Endothelial cell of umbilical vein (primary cell): ENCODE measurements at places on chromosomes 12 and 14. TPM values are rescaled to one million over a fixed set of nuclear protein-coding genes. Genes with fewer than 3 reads are reported as not detected.
A peak's percentile ranks its signal among the peaks of the same experiment; 100 is the strongest.

ABCC9 gene
- polyA plus RNA-seq: under 0.01 TPM in 1 of 2 replicates, not detected in the other

SLCO1B1 gene
- not detected in 2 replicates for polyA plus RNA-seq

DNA sequence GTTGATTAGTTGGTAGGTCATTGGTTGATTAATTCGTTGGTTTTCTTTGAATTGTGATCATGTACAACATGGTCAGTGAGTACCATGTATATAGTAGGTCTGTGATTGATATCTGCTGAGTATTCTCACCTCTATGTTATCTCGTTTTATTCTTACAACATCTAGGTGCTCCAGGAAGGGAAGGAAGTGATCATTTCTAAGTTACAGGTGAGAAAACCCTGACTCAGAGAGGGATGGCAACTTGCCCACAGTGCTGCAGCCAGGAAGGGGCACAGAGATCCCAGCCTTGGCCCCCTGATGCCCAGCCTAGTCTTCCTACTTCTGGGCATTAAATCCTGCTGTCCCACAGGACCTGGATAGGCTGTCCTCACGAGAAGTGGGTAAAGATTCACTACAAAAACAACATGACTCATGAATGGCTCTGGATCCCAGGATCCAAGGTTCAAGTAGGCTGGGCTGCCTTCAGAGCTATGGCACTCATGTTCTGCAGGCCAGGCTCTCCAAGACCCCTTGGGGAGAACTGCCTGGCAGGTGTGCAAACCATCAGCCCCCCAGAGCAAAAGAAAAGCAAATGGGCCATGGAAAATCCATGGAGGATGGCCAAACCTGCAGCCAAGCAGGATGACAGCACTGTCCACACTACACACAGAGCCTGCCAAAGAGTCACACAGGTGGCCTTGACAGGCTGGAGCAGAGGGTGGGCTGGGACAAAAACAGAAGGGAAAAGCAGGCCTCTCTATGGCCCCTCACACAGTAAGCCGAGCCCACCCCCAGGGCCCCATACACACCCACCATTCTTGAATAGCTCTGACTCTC lies 146.2 kb downstream of the BCL11B start:
- no peaks in the 10 kb centered on the region for H3K27me3 ChIP-seq
- no peak for DNase-seq
- no peak overlapping the region for H3K27ac ChIP-seq
- no peaks in the 10 kb centered on the region for H3K36me3 ChIP-seq
- H3K4me3 ChIP-seq: no peak overlapping the region

GRCh38 chr14:71244341-71244740 lies 337.1 kb downstream of the PCNX1 start:
- H3K27ac ChIP-seq: no peak overlapping the region
- H3K27me3 ChIP-seq: no peaks in the 10 kb centered on the region
- no peaks in the 10 kb centered on the region for H3K36me3 ChIP-seq
- no peak for DNase-seq
- H3K4me3 ChIP-seq: no peak overlapping the region

DBX2 gene
- polyA plus RNA-seq: not detected in 2 replicates

TPPP2 gene
- polyA plus RNA-seq: not detected in 2 replicates

DNA sequence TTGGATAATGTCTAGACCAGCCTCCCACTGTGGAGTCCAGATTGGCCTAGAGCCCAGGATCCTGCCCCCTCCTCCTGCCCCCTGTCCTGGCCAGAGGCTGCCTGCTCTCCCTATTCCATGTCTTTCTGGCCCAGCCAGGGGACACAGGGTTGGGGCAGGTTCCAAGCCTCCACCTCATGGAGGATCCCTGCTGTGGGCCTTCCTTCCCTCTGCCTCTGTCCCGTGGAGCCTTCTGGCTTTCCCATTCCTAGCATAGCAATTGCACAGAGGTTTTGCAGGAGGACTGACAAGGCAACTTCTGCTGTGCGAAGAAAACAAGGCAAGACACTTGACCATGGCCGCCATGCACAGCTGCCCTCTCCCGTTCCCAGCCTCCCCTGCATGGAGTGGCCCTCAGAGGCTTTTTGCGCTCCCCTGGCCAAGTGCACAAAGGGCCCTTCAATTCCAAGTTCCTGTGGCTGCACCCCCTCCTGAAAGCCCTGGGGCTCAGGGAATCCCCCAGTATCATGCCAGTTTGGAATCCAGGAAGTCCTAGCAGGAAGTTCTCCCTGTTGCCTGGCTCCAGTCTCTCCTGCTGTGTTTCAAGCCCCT lies 42.1 kb downstream of the KRT80 start:
- H3K4me3 ChIP-seq: no peak overlapping the region
- no peak overlapping the region for H3K27ac ChIP-seq
- H3K4me1 ChIP-seq: peaks cover 25% of the 10 kb centered on the region
- DNase-seq: no peak
- H3K27me3 ChIP-seq: no peaks in the 10 kb centered on the region
- no peaks in the 10 kb centered on the region for H3K36me3 ChIP-seq

MYO1H gene
- polyA plus RNA-seq: not detected in 2 replicates

GRCh38 chr12:69966409-69966808 lies 141.4 kb downstream of the MYRFL start:
- H3K27ac ChIP-seq: no peak overlapping the region
- no peak for DNase-seq
- H3K4me3 ChIP-seq: no peak overlapping the region
- no peaks in the 10 kb centered on the region for H3K4me1 ChIP-seq
- peaks cover 5% of the 10 kb centered on the region for H3K27me3 ChIP-seq

DNA sequence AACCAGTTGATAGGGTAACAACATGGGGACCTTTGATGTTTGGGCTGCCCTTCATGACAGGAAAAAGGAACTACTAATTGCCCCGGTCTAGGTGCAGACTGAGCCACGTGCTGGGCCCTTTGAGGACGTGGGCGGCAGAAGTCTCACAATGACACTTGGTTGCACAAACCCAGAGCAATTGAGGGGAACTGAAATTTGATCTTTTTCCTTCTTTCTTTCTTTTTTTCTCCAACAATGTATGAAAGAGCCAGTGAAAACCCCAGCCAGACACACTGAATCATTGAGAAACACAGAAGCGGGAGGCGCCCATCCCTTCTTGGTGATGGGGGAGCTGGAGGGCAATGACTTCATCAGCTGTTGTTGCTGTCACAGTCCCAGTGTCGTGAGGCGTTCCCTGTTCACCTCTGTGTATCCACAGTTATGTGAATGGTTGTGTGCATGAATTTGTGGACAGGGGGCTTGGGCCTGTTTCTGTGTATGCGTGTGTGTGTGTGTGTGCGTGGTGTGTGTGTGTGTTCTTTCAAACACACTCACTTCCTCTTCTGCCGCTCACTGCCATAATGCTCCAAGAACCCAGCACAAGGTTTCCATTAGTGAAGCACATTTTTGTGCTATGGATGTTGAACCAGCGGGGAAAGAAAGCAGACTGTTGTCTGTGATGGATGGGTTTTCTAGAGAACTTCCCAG lies 137.5 kb upstream of the CCND2 start:
- H3K36me3 ChIP-seq: no peaks in the 10 kb centered on the region
- no peaks in the 10 kb centered on the region for H3K4me1 ChIP-seq
- DNase-seq: no peak

TMTC2 gene
- 3.4 and 4.1 TPM in 2 replicates for polyA plus RNA-seq

SLC17A8 gene
- not detected in 2 replicates for polyA plus RNA-seq

- no peaks in the 10 kb centered on the region for H3K4me1 ChIP-seq
- no peaks in the 10 kb centered on the region for H3K36me3 ChIP-seq
- no peak for DNase-seq
- H3K4me3 ChIP-seq: no peak overlapping the region
Observed at GRCh38 chr12:125512541-125513298, 447.5 kb downstream of the AACS start.

LHX5 gene
- polyA plus RNA-seq: not detected in 2 replicates

- H3K27me3 ChIP-seq: no peaks in the 10 kb centered on the region
- H3K27ac ChIP-seq: no peak overlapping the region
- no peaks in the 10 kb centered on the region for H3K4me1 ChIP-seq
- DNase-seq: no peak
- H3K36me3 ChIP-seq: peaks cover 3% of the 10 kb centered on the region
Observed at GRCh38 chr12:124968656-124969055, 20.3 kb downstream of the DHX37 start.

GRCh38 chr14:49105956-49106355 lies 480.2 kb downstream of the RPS29 start:
- H3K4me1 ChIP-seq: no peaks in the 10 kb centered on the region
- H3K27ac ChIP-seq: no peak overlapping the region
- H3K27me3 ChIP-seq: no peaks in the 10 kb centered on the region
- no peak overlapping the region for H3K4me3 ChIP-seq
- H3K36me3 ChIP-seq: no peaks in the 10 kb centered on the region
- no peak for DNase-seq

NFATC4 gene
- 79.5 and 94.8 TPM in 2 replicates for polyA plus RNA-seq

DNA sequence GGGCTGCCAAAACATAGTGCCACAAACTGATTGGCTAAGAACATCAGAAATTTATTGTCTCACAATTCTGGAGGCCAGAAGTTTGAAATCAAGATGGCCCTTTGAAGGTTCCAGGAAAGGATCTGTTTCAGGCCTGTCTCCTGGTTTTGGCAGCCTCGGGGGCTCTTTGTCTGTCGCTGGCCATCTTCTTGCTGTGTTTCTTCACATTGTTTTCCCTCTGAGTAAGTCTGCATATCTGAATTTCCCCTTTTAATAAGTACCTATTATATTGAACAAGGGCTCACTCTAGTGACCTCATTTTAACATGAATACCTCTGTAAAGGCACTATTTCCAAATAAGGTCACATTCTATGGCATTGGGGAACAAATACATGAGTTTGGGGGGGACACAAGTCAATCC lies 467.1 kb upstream of the MGAT4C start:
- H3K4me1 ChIP-seq: peaks cover 8% of the 10 kb centered on the region
- H3K27ac ChIP-seq: no peak overlapping the region
- H3K36me3 ChIP-seq: no peaks in the 10 kb centered on the region
- no peak for DNase-seq
- no peaks in the 10 kb centered on the region for H3K27me3 ChIP-seq

DNA sequence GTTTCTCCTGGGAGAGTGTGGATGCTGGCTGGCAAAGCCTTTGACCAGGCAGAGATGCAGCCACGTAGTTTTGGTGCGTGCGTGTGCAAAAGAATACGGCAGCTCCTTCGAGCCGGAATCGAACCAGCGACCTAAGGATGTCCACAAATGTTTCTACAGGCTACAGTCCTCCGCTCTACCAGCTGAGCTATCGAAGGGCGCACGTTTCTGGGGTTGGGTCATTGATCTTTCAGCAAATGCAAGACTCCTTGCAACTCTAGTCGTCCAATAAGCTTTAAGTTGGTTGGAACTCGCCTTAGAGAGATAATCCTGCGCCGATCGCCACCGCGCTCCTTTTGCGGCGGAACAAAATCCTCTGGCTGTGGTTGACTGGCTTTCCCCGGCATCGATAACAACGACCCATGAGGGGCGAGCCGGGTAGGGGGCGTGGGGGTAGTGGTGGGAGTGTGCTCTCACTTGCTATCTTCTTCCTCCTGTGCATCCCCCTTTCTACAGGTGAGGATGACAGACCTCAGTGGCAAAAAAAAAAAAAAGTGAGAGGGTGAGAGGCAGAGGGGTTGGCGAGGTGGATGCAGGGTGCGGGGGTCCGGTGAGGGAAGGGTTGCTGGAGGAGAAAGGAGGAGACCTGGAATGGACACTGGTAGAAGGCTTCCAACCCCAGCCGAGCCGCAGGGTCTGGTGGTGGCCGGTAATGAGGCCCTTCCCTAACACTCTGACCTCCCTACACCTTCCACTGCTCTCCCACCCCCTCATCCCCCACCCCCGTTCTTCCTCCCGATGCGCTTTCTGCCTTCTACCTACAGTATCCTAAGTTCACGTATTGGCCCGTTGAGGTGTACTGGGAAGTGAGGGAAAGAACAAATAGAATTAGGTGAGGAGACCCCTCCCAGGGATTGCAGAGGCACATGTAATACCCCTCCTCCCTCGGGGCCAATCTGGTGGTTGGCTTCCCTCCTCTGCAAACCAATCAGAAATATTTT lies 11.8 kb upstream of the OR6S1 start:
- H3K36me3 ChIP-seq: no peaks in the 10 kb centered on the region
- DNase-seq: peak; percentile 32
- H3K27ac ChIP-seq: no peak overlapping the region
- no peak overlapping the region for H3K4me3 ChIP-seq

- no peak overlapping the region for H3K27ac ChIP-seq
- no peaks in the 10 kb centered on the region for H3K36me3 ChIP-seq
- no peaks in the 10 kb centered on the region for H3K4me1 ChIP-seq
- no peak overlapping the region for H3K4me3 ChIP-seq
- no peaks in the 10 kb centered on the region for H3K27me3 ChIP-seq
Observed at GRCh38 chr14:38856798-38857197, 246.2 kb downstream of the SEC23A start.

- peaks cover 67% of the 10 kb centered on the region for H3K27me3 ChIP-seq
- H3K4me1 ChIP-seq: peaks cover 38% of the 10 kb centered on the region
- H3K36me3 ChIP-seq: no peaks in the 10 kb centered on the region
- no peak for DNase-seq
- no peak overlapping the region for H3K27ac ChIP-seq
- peak overlapping the region; percentile 5 for H3K4me3 ChIP-seq
Observed at GRCh38 chr12:49342914-49343731, 3.6 kb upstream of the DNAJC22 start.

- peaks cover 11% of the 10 kb centered on the region for H3K4me1 ChIP-seq
- H3K27ac ChIP-seq: no peak within 1 kb of the TSS
- H3K36me3 ChIP-seq: no peaks in the 10 kb centered on the region
- no peak within 1 kb of the TSS for H3K4me3 ChIP-seq
Observed at GRCh38 chr12:95551305-95551704, at the start of gene USP44. Gene USP44 (minus strand): TSS chr12:95551476. CDS start chr12:95534256, 17,220 bp downstream.

DDHD1 gene
- 2.0 and 2.7 TPM in 2 replicates for polyA plus RNA-seq

CAPS2 gene
- 0.61 and 0.64 TPM in 2 replicates for polyA plus RNA-seq

PTPRO gene
- polyA plus RNA-seq: not detected in 2 replicates

DNA sequence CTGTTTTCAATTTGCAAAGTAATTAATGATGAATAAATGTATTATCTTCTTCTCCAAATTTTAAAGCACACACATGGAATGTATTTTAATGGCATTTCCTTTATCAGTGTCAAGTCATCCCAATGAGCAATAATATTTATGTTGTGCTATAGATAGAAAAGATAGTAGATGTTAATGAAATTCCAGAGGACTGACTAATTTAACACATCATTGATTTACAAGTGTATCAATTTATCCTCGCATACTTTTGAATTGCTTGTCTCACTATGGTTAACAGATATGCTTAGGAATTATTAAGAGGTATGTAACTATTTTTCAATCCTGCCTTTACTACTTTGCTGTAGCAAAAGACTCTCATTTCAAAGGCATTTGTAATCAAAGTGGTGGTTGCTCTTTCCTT lies 842.9 kb downstream of the SLC6A15 start:
- H3K27me3 ChIP-seq: no peaks in the 10 kb centered on the region
- no peaks in the 10 kb centered on the region for H3K36me3 ChIP-seq
- no peaks in the 10 kb centered on the region for H3K4me1 ChIP-seq
- DNase-seq: no peak
- no peak overlapping the region for H3K27ac ChIP-seq
- no peak overlapping the region for H3K4me3 ChIP-seq

DNA sequence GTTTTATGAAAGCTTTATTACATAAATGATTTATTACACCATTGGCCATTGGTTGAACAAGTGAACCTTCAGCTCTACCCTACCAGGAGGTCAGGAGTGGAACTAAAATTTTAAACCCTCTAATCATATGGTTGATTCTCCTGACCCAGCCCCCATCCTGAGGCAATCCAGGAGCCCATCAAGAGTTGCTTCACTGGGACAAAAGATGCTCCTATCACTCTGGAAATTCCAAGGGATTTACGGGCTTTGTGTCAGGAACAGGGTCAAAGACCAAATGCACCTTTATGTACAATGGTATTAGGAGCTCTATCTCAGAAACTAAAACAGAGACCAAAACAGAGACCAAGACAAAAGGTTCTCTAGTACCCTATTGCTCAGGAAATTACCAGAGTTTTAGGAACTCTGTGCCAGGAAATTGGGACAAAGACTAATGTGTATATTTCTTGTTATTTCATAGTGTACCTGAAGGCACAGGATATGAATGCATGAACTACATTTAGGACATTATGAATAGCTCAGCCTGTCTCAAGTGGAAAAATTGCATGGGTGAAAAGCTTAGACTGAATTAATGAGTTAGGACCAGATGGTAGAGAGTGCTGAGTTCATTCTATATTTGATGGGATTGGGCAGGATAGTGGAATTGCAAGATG lies 171.7 kb upstream of the FLRT2 start:
- H3K4me1 ChIP-seq: peaks cover 15% of the 10 kb centered on the region
- H3K27ac ChIP-seq: no peak overlapping the region
- H3K27me3 ChIP-seq: no peaks in the 10 kb centered on the region
- H3K4me3 ChIP-seq: no peak overlapping the region
